ENCODE measurements at places on chromosomes 12 and 14.

- no peak for DNase-seq
Measured at GRCh38 chr12:32270818-32271710, 128.3 kb upstream of the FGD4 start.

- DNase-seq, result no peak
Measured at GRCh38 chr12:31751085-31751484, 22.3 kb upstream of the AMN1 start.

GRCh38 chr12:27696864-27697564, 767 bp downstream of the REP15 start:
- no peak for DNase-seq

DNA sequence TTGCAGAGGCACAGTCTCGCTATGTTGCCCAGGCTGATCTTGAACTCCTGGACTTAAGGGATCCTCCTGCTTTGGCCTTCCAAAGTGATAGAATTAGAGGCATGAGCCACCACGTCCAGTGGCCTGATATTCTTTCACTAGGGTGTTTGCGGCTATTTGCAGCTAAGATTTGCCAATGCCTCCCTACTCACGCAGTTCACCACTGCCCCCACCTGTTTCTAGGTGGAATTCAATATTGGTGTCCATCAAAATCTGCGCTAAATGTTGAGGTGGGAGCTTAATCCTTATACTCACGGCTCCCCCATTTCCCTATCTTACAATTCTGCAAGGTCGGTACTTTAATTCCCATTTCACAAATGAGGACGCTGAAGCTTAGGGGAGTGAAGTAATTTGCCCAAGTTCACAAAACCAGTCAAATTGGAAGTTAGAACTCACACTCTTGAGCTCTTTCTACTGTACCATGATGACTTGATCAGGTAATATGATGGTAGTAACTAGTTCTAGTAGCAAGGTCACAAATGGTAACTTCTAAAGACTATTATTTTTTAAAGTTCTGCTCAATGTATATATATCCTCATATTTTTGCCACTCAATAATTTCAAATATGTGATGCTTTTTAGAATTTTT, 22.1 kb upstream of the LRRC9 start:
- DNase-seq, result no peak

- no peak for DNase-seq
Measured at GRCh38 chr12:92612611-92613010, 90.2 kb upstream of the PLEKHG7 start.

DNA sequence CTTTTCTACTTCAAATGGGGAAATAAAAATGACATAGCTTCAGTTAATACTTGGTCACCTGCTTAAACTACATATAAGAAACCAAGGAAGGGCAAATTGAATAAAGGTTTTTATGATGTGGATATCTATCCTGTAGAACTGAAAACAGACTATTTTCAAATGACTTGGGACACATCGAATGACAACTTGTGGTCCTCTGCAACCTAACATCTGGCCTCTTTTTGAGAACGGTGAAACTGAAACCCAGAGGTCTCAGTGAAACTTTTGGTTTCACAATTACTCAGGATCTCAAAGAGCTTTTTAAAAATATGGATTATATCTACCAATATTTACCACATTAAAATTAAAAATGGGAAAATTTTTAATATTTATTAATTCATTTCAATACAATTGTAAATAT, 65.2 kb downstream of the PPP2R5E start:
- DNase-seq, result no peak

GRCh38 chr12:81542065-81543010, 216.8 kb downstream of the PPFIA2 start:
- no peak for DNase-seq

- DNase-seq, result no peak
Measured at GRCh38 chr12:906062-906585, 43.4 kb downstream of the RAD52 start.

DNA sequence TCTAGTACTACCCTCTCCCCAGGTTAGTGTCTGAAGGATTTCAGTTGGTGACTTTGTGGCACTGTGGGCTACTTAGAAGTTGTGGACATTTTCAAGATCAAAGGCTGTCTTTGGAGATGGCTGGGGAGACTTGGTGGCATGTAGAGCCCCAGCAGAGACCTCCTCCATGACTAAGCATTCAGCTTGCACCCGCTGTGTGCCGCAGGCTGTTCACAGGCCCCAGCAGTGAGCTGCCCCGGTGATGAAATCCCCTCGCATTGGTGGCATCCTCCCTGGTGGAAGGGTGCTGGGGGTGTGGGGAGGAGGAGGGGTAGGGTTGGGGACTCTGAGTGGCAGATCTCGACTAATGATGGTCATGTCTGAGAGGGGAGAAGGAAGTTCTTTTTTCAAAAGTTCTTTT, 173.9 kb downstream of the TSPAN9 start:
- DNase-seq, result no peak

DNA sequence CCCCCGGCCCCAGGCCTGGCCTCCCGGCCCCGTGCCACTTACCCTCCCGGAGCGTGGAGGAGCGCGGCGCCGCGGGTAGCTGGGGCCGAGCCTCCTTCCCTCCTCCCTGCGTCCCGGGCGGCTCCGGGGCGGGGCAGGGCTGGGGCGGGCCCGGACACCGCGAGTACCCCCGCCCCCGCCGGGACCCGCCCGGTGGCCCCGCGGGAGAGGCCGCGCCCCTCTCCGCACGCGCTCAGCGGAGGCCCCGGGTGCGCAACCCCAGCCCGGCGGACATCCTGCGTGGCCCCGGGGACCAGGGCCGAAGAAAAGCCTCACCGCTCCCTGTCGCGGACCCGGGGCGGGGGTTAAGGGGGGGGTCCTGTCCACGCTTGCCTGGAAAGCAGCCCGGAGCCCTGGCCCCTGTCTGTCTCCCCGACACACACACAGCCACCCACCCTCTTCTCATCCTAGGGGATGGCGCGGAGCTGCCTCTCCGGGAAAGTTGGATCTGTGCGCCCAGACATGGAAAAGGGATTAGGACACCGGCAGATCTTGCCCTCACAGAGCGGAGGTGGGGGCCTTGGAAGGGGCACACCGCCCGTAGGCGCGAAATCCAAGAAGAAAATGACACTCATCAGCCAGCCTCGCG, at the start of gene SYNE3:
Gene SYNE3 (minus strand): TSS at position 97 of the 628 bp plus-strand sequence. CDS start 40,829 bp downstream, outside the sequence.
- DNase-seq, result no peak

- no peak for DNase-seq
Measured at GRCh38 chr14:21825149-21825743, 151.6 kb upstream of the OR4E1 start.

GRCh38 chr12:5013266-5013730, 30.4 kb upstream of the KCNA5 start:
- DNase-seq, result no peak

Measured in right renal pelvis (tissue), 4 donors.